ENCODE measurements at places on chromosomes 2 and 18.

DNA sequence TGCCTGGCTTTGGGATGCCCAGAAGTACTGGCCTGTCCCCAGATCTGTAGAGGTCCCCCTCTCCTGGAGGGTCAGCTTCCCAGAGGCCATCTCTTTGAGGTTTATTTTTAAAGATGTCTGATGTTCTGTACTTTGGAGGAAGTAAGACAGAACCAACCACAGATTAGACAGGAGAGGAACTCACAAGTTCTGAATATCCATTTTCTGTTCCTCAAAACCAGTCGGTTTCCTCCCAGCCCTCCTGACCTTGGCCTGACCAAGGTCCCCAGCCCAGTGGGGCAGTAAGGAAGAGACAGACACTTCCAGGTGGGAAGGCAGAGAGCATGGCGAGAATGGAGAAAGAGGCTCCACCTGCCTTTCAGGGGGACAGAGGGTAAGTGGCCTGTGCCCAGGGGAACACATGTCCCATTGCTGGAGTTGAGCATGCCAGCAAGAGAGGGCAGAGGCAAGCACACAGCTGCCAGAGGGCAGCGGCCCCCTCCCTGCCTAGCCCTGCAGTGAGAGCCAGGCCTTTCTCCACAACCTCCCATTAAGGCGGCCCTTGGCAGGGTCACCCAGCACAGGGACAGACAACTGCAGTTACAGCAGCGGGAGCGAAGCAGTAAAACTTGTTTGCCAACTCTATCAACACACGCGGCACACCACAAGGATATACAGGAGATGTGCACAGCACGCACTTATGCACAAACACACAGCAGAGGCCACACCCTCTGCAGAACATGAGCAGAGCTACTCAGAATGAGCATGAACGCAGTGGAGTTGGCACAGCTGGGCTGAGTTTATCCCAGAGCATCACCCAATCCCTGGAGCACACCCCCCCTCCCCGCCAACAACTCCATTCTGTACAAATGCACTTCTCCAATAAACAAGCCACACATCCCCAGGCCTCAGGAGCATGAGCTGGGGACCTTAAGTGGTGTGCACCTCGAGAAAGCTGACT lies 18.5 kb upstream of the SEMA4C start:
- peak; percentile 82 for DNase-seq

DNA sequence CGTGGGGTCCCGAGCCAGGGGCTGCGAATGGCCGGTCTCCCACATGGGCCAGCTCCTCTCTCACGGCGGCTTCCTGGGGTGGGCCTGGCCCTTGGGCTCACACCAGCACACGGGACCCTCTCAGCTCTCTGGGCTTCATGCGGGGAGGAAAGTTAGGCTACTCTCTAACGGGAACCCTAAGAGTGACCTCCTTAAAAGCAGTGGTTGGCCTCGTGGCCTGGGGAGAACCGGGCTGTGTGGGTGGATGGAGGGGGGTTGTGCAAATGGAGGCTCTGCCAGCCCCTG lies 25.8 kb downstream of the RTP5 start:
- no peak for DNase-seq

DNA sequence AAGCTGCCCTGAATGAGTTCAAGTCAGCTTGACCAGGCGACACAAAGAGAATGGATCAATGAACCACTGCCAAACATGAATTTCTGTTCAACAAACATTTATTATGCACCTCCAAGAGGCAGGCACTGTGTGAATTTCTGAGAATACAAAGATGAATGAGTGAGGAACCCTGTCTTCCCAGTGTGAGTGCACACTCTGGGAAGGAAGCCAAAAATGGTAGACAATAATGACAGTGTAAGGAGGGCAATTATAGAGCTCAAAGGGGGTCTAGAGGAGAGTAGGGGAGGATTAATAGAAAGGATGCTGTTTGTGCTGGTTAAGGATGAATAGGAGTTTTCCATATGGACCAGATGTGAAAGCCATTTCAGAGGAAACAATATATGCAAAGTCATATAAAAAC lies 213.4 kb downstream of the DCC start:
- no peak for DNase-seq

- no peak for DNase-seq
These were observed 12.9 kb upstream of the RPL37A start for GRCh38 chr2:216485745-216486144.

DNA sequence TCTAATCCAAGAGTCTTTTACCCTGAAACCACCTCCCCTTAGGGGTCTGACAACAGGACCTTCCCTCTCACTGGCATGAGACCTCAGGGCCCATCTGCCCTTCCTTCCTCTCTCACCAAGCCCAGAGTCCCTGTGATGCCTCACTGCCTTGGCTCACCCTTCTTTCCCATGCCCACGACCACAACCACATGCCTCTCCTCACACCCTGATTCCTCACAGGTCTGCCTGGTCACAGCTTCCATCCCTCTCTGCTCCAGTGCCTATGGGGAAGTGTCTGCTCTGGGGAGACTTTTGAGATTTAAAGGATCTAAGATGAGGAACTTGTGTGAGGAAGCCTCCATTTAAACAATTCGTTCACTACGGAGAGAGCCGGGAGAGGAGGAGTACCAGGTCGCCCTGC lies 98.9 kb upstream of the SH3BP4 start:
- no peak for DNase-seq

- no peak for DNase-seq
These were observed 1269.7 kb upstream of the ZEB2 start for GRCh38 chr2:145789636-145790035.
